ENCODE measurements at places on chromosomes 1 and 21.

DNA sequence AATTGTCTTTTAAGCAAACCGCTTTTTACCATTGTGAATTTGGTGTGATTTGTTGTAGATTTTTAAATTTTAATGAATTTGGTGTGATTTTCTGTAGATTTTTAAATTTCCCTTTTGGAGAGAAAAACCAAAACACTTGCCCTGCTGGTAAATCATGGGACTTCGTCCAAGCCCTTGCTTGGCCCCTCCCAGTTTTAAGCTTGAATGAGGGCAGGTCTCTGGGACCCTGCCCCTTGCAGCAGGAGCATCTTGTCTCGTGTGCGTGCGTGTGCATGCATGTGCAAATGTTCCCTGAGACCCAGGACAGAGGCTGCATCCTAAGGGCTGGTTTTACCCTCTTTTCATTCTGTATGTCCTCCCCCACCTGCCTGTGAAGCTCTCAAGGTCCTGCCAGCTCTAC, 248.6 kb downstream of the GREM2 start:
- no peak for DNase-seq

DNA sequence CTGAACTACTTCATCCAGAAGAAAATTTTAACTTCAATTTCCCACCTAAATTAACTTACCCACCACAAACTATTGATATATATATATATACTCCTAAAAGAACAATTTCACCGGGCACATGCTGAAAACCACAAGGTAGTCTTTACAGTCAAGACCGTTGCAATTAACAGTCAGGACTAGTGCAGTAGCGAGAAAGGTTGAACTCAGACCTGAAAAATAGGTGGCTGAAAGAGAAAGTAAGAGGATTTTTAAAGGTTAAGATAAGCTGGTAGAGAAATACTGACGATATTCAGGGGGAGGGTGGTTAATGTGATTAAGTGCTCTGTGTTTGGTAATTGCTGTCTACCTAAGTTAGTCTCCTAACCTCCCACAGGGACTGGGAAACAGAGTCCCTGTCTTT, 1153.5 kb upstream of the TMPRSS15 start:
- DNase-seq, result no peak

DNA sequence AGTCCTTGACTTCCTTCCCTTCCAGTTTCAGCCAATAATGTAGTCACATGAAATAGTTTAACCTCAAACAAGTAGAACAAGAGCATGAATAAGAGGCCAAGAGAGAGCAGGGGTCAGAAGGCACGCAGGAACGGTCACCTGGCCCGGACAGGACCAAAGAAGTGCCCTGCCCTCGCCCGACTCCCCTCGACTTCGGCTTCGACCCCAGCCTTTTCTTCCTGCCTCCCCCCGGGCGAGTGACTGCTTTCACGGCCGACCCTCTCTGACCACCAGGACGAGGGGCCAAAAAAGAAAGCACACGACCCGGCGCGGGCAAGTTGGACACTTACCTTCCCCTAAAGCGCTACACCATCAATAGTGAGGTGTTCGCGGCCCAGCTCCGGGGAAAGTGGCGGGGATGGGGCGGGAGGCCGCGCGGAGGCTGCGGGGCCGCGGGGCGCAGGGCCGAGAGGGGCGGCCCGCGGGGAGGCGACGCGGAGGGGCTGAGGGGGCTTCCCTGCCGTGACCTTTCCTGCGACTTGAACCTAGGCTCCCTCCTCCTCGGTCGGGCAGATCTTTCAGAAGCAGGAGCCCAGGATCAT, 519 bp downstream of the RERE start:
- no peak for DNase-seq

DNA sequence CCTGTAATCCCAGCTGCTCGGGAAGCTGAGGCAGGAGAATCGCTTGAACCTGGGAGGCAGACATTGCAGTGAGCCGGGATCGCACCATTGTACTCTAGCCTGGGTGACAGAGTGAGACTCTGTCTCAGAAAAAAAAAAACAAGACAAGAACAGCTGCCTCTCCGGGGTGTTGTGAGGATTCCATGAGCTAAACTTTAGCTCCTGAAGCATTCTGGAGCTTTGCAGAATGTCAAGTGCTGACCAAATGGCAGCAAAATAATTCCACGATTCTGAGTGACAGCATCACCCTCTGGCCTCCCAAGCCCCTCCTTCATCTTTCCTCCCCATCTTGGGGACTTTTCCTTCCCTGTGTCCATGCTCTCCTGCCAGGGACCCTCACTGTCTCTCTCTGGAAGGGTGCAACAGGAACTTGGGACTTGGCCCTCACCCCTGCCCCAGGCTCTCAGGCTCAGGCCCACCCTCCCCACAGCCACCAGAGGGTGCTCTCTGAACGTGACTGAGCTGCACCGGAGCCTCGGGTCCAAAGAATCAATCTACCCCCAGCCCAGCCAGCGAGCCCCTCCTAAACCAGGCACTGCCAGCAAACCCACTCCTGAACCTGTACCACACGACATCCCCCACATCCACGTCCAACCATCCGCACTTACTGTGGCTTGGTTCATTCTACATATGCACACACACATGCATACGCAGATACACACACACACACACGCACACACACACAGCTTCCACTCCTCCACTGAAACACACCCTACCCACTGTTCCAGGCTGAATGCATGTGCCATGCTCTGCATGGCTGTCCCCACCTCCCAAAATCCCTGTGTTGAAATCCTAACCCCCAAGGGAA, 45.7 kb downstream of the ACOT7 start:
- DNase-seq, result peak; percentile 36

DNA sequence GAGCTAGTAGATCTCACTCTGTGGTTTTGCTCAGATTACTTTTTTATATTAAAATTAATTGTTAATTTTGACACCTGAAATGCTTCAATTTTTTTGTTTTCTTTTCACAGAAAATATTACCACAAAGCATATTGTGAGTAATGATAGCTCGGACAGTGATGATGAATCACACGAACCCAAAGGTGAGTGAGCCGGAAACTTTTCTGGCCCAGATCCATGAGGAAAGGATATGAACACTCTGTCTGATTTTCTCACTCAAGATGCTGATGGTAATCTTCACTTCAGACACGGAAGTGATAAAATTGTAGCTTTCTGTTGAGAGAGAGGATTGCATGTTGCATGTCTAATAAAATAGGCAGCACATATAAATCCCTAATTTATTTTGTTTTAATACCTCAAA, 121.8 kb downstream of the PLA2G4A start:
- DNase-seq, result peak; percentile 32

DNA sequence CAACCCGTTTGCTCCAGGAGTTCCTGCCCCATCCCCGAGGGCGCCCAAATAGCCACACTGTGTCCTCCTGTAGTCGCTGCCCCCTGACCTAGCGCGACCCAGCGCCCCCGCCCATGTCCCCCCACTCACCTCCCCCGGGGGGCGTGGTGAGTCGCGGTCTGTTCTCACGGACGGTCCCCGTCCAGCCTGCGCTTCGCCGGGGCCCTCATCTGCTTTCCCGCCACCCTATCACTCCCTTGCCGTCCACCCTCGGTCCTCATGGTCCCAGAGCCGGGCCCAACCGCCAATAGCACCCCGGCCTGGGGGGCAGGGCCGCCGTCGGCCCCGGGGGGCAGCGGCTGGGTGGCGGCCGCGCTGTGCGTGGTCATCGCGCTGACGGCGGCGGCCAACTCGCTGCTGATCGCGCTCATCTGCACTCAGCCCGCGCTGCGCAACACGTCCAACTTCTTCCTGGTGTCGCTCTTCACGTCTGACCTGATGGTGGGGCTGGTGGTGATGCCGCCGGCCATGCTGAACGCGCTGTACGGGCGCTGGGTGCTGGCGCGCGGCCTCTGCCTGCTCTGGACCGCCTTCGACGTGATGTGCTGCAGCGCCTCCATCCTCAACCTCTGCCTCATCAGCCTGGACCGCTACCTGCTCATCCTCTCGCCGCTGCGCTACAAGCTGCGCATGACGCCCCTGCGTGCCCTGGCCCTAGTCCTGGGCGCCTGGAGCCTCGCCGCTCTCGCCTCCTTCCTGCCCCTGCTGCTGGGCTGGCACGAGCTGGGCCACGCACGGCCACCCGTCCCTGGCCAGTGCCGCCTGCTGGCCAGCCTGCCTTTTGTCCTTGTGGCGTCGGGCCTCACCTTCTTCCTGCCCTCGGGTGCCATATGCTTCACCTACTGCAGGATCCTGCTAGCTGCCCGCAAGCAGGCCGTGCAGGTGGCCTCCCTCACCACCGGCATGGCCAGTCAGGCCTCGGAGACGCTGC, 1.1 kb downstream of the HTR6 start:
- DNase-seq, result no peak

GRCh38 chr1:64543831-64544230, 73.9 kb downstream of the CACHD1 start:
- peak; percentile 52 for DNase-seq

Data from fibroblast of the aortic adventitia (primary cell).